ENCODE measurements at places on chromosomes 7 and 10.

DNA sequence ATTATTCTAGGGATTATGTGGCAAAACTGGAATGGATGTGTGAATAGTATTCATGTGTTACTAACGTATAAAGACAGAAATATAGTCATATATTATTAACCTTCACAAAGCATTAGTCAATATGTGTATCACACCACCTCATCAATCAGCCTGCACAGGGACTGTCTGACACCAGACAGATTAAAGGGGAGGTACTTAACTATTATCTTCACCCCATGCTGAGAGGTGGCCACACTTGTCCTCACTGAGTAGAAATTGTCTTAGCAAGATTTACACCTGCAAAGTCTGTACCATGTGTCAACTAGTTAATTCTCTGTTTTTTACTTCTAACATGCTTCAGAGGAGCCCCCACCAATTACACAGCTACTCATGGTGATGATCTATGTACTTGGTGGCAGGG, 146.3 kb upstream of the LRGUK start:
- DNase-seq, result no peak

GRCh38 chr10:49526619-49527018, 12.3 kb downstream of the ERCC6 start:
- DNase-seq, result no peak

DNA sequence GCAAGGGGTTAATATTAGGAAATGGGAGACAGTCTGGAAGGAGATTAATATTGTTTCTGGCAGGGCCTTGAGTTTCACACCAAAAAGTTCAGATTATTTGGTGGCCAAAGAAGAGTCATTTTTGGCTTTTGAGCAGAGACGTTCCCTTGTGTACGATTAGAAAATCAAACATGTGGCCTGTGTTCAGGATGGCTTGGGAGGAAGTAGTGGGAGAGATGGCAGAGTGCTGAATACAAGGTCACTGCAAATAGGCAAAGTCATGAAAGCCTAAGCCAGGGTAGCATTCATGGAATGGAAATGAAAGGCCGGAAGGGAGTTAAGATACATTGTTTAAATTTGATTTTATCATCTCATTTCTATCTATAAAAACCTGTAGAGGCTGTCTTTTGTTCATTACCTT, 9.5 kb upstream of the GGCT start:
- no peak for DNase-seq

- no peak for DNase-seq
Measured at GRCh38 chr7:57328963-57329362, 121.0 kb upstream of the ZNF716 start.

DNA sequence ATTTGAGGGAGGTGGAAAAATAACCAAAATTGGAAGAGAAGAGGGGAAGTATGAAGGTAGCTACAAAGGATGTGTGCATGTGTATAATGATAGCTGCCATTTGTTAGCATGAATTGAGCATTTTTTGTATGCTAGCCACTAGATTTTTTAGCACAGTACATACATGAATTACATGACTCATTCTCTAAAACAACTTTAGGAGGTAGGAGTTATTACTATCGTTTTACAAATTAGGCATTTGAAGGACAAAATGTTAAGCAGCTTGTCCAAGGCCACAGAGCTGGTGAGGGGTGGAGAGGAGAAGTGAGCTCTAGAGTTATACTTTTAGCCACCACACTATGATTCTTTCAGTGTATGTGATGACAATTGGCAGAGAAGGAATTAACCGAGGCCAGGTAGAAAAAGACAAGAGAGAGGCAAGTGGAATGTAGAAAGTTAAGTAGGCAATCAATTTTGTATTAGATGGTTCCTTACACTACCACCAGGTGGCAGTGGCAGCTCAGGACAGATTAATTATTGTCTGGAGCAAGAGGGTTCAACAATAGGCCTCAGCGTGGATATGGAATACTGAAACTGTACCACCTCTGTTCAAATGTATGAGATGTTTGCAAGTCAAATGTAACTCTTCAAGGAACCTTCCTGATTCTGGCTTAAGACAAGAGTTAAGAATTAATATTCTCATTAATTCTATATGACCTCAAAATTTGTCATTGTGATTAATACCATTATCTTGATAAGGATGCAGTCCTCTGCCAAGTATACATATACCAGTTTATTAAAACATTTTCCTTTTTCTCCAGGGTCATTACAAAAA, 128.0 kb downstream of the MBL2 start:
- DNase-seq, result no peak

DNA sequence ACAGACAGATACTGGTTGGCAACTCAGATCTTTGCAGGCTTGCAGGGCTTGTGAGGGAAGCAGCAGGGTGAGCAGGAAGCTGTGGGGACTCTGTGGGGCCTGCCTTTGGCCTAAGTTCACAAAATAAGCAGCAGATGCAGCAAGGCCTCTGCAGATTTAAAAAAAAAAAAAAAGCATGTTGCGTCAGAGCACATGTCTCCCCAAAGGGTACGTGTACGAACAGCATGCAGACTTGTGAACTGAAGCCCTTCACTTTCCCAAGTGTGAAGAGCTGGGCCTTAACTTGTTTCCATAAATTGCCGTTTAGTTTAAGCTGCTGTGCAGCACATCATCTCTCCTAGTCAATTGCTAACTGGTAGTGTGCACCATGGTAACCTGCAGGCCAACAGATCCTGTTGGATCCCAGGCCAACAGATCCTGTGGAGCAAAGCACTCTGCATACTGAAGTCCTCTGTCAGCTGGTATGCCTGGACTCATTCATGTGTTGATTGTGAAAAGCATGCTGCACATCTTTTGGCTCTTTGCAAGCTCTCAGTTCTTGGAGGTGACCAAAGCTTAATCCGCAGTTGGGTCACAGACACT, 10.8 kb upstream of the XPNPEP1 start:
- DNase-seq, result peak; percentile 35

DNA sequence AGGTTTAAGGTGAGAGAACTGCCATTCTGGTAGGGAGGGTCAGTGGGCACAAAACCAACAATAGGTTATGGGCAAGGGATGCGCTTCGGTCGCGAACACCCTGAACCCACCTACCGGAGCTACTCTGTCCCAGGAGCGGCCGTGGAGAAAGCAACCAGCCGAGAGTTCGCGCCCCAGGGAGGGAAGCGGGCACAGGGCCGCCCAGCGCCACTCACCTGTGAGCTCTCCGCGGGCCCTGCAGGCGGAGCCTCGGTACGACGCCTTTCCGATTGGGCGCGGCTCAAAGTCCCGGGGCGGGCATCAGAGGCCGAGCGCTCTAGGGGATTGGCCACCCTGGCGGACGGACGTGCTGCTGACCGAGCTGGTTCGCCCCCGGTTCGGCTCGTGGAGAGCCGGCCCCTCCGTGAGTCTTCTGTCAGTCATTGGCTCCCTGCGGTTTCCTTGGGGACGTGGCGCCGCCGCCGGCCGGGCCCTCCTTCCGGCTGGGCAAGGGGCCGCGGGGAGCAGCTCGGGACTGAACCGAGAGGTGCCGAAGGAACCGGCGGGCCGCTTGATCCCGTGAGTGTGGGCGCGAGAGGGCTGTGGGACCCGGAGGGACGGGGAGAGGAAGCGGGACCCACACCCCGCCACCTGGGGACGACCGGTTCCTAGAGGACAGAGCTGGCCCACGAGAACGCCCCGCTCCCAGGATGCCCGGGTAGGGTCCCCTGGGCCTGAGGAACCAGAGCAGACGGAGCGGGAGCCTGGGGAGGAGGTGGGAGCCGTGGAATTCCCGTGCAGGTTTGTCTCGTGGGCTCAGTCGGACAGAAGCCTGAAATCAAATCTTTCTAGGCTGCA, at the start of gene ENTPD7:
Gene ENTPD7, plus strand, starts transcription at position 479 of the 837 bp plus-strand sequence. CDS start 448 bp downstream, outside the sequence.
- peak; percentile 77 for DNase-seq

DNA sequence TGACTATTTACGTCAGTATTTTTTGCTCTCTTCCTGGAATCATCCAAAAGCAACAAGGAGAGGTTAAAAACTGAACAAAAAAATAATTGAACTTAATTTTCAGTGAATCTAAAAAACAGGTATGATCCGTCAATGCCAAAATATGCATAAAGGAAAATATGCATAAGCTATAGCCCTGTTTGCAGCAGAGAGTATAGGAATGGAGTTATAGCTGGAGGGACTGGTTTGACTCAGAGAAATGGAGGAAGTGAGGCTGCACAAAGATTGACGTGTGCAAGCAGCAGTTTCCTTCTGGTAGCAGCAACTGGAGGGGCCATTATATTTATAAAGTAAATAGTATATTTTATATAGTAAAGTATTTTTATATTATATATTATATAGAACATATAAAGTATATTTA, 37.1 kb downstream of the GNG11 start:
- DNase-seq, result no peak

DNA sequence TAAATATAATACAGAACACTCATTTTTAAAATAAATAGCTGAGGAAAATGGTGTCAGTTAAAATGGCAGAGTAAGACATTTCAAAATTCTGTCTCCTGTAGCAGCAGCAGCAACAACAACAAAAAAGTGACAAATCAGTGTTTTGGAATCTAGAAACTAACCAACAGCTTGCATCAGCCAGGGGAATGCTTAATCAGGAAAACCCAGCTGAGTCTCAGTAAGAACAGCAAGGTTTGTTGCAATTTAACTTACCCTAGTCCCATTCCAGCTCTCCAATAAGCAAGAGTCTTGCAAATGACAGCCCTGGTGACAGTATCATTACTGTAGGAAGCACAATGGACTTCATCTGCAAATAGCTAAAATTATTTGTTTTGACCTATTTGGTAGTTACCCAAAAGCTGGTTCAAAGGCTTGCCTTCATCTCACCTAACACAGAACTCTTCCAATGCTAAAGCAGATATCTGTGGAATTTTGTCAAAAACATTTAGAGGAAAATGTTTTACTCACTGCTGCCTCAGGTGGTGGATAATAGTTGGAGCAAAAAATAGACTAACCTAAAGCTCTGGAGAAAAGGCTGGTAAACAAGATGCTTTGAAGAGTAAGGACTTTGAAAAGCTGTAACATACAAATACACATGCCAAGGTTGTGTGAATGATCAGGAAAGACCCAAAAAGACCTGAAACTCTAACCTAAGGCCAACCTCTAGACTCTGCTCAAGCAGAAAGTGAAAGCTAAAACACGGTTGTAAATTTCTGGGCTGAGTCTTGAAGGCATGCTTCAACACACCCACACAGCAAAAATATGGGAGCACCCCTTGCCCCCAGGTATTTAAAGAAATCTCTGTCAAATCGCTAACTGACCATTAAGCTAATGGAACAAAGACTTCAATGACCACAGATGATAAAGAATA, 9.9 kb upstream of the ARHGAP22 start:
- DNase-seq, result no peak

- no peak for DNase-seq
Measured at GRCh38 chr10:57362811-57363210, 904.9 kb downstream of the IPMK start.

GRCh38 chr10:22468570-22469320, 123.4 kb downstream of the SPAG6 start:
- no peak for DNase-seq

- DNase-seq, result no peak
Measured at GRCh38 chr10:102752934-102753664, 9.4 kb downstream of the WBP1L start.

- DNase-seq, result no peak
Measured at GRCh38 chr10:58473976-58474375, 38.7 kb upstream of the BICC1 start.

GRCh38 chr7:151830121-151830830, 46.6 kb downstream of the PRKAG2 start:
- DNase-seq, result no peak

DNA sequence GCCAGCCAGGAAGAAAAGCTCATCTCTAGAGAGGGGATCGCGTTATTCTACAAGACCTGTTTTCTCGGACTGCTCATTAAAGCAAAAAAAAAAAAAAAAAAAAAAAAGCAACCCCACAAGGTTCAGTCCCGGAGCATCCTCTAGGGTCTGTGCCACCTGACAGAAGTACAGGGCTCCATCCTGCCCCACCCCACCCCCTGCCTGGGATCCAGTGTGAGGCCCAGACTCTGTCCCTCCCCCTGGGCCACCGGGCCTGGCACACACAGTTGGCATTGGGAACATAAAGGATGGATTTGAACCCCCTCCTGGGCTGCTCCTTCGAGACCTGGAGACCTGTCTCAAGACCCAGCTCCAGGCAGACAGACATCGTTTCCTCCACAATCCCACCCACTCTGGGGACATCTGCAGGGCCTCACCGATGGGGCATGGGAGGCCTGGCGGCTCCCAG, 688 bp downstream of the ORAI2 start:
- DNase-seq, result no peak

- DNase-seq, result peak; percentile 87
Measured at GRCh38 chr7:99624484-99624883, 7.7 kb downstream of the ZSCAN25 start.

DNA sequence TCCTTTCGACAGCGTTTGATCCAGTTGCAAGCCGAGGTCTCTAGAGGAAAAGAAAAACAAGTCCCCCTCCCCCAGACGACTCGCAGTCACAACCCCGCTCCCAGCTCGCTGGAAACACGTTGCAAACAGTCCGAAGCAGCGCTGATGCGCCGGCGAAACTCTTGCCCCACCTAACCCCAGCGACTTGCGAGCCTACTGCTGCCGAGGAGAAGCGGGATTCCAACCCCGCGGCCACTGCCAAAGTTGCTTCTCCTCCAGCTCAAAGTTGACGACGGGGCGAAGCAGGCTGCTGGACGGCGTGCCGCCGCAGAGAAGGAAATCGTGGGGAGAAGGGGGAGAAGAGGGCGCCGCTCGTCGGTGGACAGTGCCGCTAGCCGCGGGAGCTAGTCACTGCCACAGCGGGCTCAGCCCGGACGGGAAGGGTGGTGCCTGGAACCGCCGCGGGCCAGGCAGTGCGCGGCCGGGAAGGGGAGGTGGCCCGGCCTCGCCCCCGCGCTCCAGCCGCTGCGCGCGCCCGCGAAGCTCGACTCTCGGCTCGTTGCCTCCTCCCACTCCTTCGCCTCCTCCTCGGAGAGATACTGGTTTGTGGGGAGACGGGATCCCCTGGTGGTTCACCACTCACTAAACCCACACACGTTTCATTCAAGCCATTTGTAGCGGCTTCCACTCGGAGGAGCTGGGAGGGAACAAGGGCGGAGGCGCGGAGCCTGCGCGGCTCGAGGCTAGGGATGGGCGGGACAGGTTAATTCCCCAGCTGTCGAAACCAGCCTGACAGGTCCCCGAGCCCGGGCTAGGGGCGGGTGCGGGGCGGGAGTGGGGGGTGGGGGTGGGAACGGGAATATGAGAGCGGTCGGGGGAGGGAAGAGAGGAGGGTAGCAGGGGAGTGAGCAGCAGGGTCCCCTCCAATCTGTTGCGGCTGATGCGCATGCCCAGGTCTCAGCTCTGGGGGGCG, at the start of gene GPR37:
Gene GPR37, minus strand, starts transcription at position 392 of the 952 bp plus-strand sequence. CDS start 816 bp downstream, outside the sequence.
- DNase-seq, result no peak

DNA sequence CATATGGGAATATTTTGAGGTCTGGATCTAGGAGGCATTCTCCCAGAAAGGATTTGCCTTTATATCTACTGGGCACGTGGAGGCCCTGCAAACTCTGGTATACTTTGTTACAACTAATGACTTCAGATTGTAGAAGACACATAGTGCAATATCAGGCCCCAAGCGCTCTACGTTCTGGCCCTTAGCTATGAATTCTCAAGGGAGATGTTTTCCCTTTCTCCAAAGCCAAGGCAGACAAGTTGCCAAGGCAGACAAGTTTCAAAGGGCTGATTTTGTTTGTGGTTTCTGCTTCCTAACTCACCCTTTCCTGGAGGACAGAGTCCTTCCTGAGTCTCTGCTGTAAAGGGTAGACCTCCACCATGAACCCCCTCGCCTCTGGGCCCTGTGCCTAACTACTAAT, 99.4 kb upstream of the CTTNBP2 start:
- no peak for DNase-seq
